ENCODE measurements at places on chromosomes 6 and 20. TPM values are rescaled to one million over a fixed set of nuclear protein-coding genes. Genes with fewer than 3 reads are reported as not detected.
A peak's percentile ranks its signal among the peaks of the same experiment; 100 is the strongest.

DNA sequence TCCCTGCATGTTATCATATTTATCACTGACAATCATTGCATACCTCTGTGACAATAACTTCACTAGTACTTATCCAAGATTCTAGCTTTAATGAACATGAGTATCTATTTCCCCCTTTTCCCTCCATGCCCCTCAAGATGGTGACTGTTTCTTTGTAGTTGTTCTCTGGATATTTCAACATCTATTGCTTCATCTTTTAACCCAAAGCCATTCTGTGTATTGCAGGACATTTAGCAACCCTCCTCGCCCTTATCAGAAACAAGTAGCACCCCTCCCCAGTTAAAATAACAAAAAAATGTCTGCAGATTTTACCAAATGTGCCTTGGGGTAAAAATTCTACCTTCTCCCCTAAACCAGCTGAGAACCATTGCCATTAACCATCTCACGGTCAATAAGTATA, 979.8 kb upstream of the MANEA start:
- H3K27ac ChIP-seq = no peak overlapping the region
- no peak for DNase-seq
- no peaks in the 10 kb centered on the region for H3K27me3 ChIP-seq
- H3K4me1 ChIP-seq = no peaks in the 10 kb centered on the region
- no peaks in the 10 kb centered on the region for H3K36me3 ChIP-seq
- no peak overlapping the region for H3K4me3 ChIP-seq

DNA sequence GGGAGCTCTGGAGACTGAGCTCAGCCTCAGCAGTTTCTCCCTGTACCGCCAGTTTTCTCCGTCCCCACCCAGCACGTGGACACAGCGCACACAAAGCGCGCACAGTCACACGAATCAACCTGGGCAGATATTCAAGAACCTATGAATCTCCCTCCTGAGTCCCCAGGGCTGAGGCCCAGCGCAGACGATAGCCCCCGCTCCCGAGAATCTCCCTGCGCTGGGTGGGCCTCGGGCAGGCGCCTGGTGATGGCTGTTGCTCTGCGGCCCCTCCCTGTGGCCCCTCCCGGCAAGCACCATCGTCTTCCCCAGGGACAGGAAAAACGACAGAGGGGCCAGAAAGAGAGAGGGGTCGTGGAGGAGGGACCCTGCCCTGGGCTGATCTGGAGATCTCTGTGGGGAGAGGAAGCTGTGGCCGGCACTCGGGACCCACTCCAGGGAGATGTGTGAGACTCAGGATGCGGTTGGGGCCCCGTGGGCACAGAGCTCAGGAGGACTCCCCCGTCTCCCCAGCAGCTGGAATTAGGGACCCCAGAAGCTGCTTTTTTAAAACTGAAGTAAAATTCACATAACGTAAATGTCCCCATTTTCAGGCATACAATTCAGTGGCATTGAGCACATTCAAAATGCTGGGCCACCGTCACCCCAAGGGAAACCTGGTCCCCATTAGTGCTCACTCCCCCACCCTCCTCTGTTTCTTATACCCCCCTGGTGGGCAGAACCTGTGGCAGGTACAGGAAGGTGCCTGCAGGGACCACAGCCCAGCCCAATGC, 330.8 kb downstream of the TAF4 start:
- peaks cover 16% of the 10 kb centered on the region for H3K27me3 ChIP-seq
- H3K36me3 ChIP-seq = no peaks in the 10 kb centered on the region
- H3K4me3 ChIP-seq = no peak overlapping the region
- H3K4me1 ChIP-seq = no peaks in the 10 kb centered on the region

GRCh38 chr6:111971866-111972532, 81.9 kb upstream of the CCN6 start:
- no peaks in the 10 kb centered on the region for H3K36me3 ChIP-seq
- H3K27me3 ChIP-seq = peaks cover 8% of the 10 kb centered on the region
- H3K4me1 ChIP-seq = no peaks in the 10 kb centered on the region
- no peak overlapping the region for H3K4me3 ChIP-seq

- H3K4me3 ChIP-seq = no peak overlapping the region
- no peaks in the 10 kb centered on the region for H3K36me3 ChIP-seq
Observed at GRCh38 chr6:166109608-166110007, 58.0 kb downstream of the TBXT start.

DNA sequence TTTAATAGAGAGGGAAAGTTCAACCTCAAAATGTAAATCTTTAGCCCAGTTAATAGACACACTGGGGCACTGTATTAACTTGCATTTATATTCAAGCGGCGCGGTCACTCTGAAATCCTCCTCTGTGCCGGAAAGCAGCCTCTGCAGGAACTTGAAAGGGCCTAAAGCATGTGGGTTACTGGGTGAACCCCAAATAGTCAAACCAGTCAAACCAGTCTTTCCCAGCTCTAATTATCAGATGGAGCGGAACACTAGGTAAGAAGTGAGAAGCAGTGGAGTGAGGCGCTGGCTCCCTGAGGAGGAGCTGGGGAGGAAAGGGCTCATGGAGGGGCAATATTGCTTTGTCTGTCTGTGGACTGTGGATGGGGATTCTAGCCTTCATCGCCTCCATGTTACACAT, 531.3 kb downstream of the QKI start:
- DNase-seq = no peak
- H3K27me3 ChIP-seq = peaks cover 46% of the 10 kb centered on the region
- no peak overlapping the region for H3K27ac ChIP-seq
- no peaks in the 10 kb centered on the region for H3K36me3 ChIP-seq
- peaks cover 9% of the 10 kb centered on the region for H3K4me1 ChIP-seq

- H3K27me3 ChIP-seq = no peaks in the 10 kb centered on the region
- no peak overlapping the region for H3K27ac ChIP-seq
- H3K4me3 ChIP-seq = no peak overlapping the region
- H3K4me1 ChIP-seq = peaks cover 12% of the 10 kb centered on the region
Observed at GRCh38 chr6:64050590-64050989, 415.0 kb downstream of the PHF3 start.

DNA sequence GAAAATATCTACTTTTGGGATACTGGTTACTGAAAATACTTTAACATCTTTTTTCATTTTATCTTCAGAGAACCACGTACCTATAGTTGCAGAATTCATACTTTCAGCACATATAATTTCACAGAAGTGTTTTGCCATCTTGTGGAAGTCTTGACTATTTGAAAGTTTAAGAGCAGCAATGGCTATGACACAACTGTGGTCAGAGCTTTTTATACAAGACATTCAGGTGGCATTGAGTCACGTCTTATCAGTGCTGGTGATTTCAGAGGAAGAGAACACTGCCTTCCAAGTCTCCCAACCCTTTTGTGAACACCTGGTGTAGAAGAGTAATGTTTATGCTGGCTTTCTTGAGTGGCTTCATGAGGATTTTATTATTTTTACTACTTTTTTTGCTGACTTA, 171.6 kb downstream of the ARID1B start:
- H3K36me3 ChIP-seq = peaks cover 1% of the 10 kb centered on the region
- no peaks in the 10 kb centered on the region for H3K27me3 ChIP-seq
- H3K27ac ChIP-seq = peak overlapping the region; percentile 37

DNA sequence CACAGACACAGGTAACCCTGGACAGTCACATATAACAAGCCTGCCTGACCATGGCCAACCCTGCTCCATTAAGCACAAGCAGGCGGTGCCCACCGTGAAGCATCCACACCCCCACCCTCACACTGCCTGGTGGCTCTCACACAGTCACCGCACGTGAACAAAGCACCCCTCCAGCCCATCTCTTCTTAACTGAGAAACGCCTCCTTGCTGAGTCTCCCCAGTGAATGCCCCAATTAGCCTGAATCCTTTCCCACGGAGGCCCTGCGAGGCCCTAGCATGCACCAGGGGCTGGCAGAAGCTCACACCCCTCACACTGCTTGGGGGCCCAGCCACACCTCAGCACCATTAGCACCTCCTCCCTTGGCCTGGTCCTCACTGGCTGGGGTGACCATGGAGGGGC, 72.3 kb downstream of the GRM4 start:
- no peak overlapping the region for H3K27ac ChIP-seq
- no peaks in the 10 kb centered on the region for H3K4me1 ChIP-seq
- no peaks in the 10 kb centered on the region for H3K36me3 ChIP-seq
- H3K4me3 ChIP-seq = no peak overlapping the region

- no peak overlapping the region for H3K27ac ChIP-seq
- H3K36me3 ChIP-seq = peaks cover 11% of the 10 kb centered on the region
- no peaks in the 10 kb centered on the region for H3K27me3 ChIP-seq
- H3K4me1 ChIP-seq = peaks cover 9% of the 10 kb centered on the region
Observed at GRCh38 chr6:49457771-49458170, 5.3 kb downstream of the MMUT start.

GRCh38 chr6:89190741-89191140, 26.4 kb downstream of the GABRR1 start:
- no peaks in the 10 kb centered on the region for H3K27me3 ChIP-seq
- H3K27ac ChIP-seq = no peak overlapping the region
- H3K36me3 ChIP-seq = peaks cover 6% of the 10 kb centered on the region
- H3K4me1 ChIP-seq = peaks cover 3% of the 10 kb centered on the region
- H3K4me3 ChIP-seq = no peak overlapping the region

GRCh38 chr6:157226761-157227160, 96.6 kb downstream of the TMEM242 start:
- H3K4me3 ChIP-seq = no peak overlapping the region
- H3K27me3 ChIP-seq = peaks cover 24% of the 10 kb centered on the region
- peaks cover 1% of the 10 kb centered on the region for H3K4me1 ChIP-seq
- H3K36me3 ChIP-seq = peaks cover 4% of the 10 kb centered on the region

DNA sequence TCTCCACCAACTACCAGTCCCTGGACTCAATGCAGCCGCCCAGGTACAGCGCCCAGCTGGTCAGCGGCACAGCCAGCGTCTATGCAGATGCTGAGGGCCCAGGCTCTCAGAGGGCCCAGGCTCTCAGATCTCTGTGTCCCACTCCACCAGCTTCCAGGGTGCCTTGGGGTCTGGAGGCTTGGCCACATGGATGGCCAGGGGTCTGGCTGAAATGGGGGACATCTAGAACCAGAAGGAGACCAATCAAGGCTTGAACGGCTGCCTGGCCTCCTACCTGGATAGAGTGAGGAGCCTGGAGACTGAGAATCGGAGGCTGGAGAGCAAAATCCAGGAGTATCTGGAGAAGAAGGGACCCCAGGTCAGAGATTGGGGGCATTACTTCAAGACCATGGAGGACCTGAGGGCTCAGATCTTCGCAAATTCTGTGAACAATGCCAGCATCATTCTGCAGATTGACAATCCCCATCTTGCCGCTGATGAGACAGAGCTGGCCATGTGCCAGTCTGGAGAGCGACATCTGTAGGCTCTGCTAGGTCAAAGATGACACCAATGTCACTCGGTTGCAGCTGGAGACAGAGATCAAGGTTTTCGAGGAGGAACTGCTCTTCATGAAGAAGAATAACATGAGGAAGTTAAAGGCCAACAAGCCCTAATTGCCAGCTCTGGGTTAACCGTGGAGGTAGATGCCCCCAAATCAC, 44.1 kb upstream of the GRM4 start:
- no peaks in the 10 kb centered on the region for H3K36me3 ChIP-seq
- peaks cover 5% of the 10 kb centered on the region for H3K27me3 ChIP-seq
- H3K27ac ChIP-seq = no peak overlapping the region
- H3K4me1 ChIP-seq = no peaks in the 10 kb centered on the region
- H3K4me3 ChIP-seq = no peak overlapping the region

DNA sequence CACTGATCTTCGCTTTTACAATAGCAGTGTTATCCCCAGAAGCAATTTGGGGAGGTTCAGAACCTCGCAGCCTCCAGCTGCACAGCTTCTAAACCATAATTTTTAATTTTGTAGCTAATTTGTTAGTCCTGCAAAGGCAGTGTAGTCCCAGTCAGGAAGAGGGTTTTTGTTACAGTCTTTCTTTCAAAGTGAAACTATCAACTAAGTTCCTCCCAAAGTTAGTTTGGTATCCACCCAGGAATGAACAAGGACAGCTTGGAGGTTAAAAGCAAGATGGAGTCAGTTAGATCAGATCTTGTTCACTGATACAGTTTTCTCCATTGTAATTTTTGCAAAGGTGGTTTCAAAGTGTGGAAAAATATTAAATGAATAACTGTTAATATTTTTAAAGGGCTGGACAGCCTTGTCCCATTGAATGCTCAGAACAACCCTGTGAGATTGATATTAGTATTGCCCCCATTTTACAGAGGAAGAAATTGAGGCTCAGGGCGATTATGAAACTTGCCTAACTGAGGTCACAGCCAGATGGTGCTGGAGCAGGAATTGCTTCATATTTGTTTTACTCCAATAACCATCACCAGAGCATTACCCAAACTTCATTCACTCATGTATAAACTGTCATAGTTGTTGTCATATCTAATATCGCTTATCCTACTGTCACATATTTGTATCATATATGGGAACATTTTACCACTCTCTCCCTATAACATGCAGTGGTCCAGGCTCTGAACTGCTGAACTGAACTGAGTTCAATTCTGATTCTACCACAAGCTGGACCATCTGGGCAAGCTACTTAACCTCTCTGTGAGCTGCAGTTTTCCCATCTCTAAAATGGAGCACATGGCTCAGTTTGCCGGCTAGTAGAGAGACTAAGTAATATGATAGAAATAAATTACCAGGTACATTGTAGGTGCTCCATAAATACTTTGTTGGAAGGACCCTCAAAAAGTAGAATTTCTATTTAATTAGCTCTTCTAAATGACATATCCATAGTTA, 213.8 kb downstream of the BCAS1 start:
- no peaks in the 10 kb centered on the region for H3K36me3 ChIP-seq
- H3K4me3 ChIP-seq = no peak overlapping the region
- H3K4me1 ChIP-seq = peaks cover 15% of the 10 kb centered on the region
- no peaks in the 10 kb centered on the region for H3K27me3 ChIP-seq
- no peak overlapping the region for H3K27ac ChIP-seq

Gene ID4
- 47.9 TPM for total RNA-seq

Gene KCNK16
- total RNA-seq = 35.2 TPM

Gene FRK
- 8.6 TPM for total RNA-seq

Gene MUCL3
- total RNA-seq = not detected

Gene CST5
- total RNA-seq = not detected

Data from progenitor cell of endocrine pancreas (in vitro differentiated cells).